ENCODE measurements at places on chromosomes 3 and 15.

GRCh38 chr15:47843124-47843663 is 125.9 kb downstream of the SEMA6D start:
- no peak for DNase-seq

- DNase-seq: no peak
Observed at GRCh38 chr3:62134061-62134496, 239.3 kb downstream of the FEZF2 start.

- DNase-seq: no peak
Observed at GRCh38 chr3:64870876-64871646, 183.3 kb upstream of the ADAMTS9 start.

DNA sequence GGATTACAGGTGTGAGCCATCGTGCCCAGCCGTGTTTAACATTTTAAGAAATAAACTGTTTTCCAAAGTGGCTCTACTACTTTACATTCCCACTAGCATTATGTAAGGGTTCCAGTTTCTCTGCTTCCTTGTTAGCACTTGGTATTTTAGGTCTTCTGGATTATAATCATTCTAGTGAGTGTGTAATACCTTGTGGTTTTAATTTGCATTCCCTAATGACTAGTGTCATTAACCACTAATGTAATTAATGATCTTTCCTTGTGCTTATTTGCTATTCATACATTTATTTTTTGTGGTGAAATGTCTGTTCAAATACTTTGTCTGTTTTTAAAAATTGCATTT is 30.7 kb downstream of the ARIH2 start:
- no peak for DNase-seq

DNA sequence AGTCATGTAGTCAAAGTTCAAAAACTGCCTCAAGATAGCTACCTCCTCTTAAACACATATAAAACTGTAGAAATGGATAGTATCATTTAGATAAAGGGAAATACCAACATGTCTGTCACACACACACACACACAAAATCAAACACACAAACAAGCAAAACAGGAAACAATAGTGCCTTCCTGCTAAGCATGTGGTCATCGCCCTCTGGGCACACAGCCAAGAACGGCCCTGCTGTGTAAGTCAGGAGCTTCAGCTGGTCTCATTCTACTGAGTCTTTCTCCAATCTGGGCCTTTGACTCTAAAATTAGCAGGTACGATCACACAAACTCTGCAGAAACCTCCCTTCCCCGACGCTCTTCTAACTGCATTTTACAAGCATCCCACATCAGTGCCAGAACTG is 272.2 kb upstream of the CHRNA7 start:
- DNase-seq: peak; percentile 0

- no peak for DNase-seq
Observed at GRCh38 chr3:127628788-127629466, at the start of gene PODXL2. Gene PODXL2, plus strand, starts transcription at chr3:127629185. Its CDS starts 35 bp downstream, at chr3:127629220.

- DNase-seq: no peak
Observed at GRCh38 chr15:43966646-43967045, 139.8 kb downstream of the WDR76 start.

DNA sequence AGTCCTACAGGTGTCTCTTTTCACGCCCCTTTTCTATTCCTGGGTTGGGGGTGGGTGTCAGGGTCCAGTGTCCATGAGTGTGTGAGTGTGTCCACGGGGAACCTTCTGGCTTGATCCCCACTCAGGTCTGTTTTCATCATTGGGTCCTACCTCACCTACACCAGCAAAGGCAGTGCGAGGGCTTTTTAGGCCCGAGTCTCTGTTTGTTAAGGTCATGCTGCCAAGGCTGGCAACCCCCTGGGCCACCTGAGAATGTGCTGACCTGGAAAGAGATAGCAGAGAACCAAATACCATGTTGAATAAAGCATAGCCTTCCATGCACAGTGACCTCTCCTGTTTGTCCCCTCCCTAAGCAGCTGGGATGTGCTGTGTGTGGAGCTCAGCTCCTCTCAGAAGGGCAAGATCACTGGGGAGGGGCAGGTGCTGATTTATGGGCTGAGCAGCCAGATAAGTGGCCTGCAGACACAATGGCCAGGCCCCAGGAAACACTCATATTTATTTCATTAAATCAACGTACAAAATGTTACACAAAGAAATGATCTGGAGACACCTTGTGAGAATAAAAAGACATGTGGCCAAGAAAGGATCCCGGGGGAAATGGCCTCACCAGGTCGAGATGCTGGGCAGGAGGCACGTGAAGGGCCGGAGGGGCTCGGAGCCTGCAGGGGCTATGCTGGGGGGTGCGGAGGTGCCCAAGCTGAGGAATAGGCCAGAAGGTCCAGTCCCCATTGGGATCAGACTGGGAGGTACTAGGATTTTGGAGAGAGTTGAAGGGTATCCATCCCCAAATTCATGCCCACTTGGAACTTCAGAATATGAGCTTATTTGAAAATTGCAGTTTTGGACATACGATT is 36.1 kb downstream of the RAB6B start:
- DNase-seq: no peak

DNA sequence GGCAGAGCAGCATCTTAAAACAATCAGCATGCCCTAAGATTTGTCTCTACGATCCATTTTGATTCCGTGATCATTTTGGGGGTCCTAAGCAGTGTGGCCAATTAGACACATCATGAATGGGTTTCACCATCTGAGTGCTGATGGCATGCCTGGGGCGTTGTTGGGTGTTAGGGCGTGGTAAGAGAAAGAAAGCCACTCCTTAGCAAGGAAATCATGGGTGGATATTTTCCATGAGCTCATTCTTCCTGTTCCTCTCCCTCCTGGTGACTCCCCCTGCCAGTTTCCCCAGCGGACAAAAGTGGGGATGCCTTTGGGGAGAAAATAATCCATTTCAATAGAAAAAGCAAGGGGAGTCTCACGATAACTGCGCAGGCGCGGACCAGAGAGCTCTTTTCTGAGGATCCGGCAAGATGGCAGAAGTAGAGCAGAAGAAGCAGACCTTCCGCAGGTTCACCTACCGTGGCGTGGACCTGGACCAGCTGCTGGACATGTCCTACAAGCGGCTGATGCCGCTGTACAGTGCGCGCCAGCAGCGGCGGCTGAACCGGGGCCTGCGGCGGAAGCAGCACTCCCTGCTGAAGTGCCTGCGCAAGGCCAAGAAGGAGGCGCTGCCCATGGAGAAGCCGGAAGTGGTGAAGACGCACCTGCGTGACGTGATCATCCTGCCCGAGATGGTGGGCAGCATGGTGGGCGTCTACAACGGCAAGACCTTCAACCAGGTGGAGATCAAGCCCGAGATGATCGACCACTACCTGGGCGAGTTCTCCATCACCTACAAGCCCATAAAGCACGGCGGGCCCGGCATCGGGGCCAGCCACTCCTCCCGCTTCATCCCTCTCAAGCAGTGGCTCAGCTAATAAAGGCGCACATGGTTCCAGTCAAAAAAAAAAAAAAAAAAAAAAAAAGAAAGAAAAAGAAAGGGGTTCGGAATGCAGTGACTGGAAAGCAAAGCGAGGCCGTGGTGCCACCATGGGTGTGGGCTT is 301.8 kb downstream of the LRTM1 start:
- no peak for DNase-seq

DNA sequence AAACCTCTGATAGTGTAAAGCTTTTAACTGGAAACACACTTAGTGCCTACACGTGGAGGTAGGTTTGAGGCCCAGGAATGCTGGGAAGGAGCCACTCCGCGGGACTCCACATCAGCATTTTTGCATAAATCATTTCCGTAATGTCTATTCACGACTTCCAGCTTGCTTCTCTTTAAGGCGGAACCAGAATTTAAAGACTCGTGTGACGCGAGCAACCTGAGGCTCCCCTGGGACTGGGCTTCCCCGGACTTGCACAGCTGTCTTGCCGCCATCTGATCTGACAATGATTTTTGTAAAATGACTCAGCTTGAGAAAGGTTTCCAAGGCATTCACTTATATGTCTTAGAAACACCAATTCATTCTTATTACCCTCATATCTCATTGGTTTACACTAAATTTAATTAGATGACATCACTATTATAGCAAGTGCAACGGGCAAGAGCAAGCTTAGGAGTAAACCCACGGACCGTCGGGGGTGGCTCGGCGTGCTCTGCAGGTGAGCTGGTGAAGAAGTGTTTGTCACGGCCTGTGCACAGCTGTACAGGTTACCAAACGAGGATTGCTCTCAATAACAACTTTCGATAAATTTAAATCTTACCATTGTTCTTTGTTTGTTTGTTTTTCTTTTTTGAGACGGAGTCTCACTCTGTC is 95.2 kb downstream of the CHSY1 start:
- DNase-seq: no peak

- DNase-seq: no peak
Observed at GRCh38 chr15:59819092-59819491, 130.0 kb upstream of the BNIP2 start.

All from glomerular endothelial cell (primary cell).